ENCODE measurements at places on chromosomes 6 and 20.
A peak's percentile ranks its signal among the peaks of the same experiment; 100 is the strongest.

DNA sequence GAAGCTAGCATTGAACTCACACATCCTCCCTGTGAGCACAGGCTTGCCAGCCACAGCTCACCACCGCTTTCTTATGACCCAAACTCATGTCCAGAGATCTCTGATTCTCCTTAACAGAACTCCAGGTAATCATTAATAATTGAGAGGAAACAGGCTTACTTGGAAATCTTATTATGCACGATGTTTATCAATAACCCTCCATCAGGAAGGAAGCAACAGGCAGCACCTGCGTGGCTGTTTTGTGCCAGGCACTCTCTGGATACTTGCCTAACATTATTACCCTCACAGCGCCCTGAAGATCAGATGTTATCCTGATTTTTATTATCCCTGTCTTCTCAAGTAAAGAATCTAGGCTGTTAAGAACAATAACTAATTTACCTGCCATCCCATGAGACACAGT is 306.6 kb downstream of the PRKN start:
- DNase-seq, result no peak

DNA sequence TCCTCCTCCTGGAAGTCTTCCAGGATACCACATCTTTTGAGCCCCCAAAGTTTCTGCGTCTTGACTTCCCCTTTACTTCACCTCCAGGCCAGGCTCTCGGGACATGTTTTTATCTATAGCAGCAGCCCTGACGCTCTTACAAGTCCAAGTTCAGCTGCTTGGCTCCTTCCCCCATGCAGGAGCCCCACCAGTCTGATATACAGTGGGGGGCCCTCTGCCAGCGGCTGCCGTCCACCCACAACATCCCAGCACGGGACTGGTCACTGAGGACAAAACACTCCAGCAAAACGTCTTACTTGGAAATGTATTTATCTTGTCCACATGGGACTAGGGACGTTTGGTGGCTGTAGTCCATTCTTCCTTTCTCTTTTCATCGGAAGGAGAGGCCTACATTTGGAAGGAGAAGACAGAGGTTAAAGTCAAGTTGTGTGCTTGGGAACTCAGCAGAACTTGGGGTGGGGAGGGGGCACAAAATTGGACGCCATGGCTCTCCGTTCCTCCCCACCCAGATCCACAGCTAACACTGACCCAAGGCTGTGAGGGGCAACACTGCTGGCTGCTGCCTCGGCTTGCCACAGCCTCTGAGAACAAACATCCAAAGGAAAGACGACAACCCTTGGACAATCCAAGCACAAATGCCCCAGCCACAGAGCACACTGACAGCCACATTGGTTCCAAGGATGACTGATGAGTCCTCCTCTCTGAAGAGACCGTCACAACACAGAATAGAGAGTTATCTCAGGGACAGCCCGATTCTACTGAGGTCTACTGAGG is 79.2 kb downstream of the PRND start:
- no peak for DNase-seq

DNA sequence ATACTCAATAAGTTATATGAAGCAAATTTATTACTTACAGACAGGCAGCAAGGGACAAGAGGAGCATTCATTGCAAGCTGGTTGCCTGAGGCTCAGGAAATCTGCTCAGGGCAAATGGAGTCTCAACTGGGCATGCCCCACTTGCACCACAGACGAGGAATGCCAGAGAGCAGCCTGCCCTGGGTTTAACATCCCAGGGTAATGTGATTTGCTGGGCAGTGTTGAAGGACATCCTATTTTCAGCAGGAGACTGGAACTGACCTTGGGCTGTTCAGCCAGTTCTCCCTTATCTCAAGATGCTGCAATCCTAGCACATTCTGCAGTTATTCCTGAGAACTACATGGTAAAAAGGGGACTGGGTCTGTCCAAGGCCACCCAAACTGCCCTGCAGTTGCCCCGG is 3.8 kb upstream of the ENTPD6 start:
- no peak for DNase-seq

GRCh38 chr6:109360281-109360680 is 22.0 kb downstream of the CD164 start:
- no peak for DNase-seq

GRCh38 chr6:21935561-21936028 is 342.0 kb downstream of the SOX4 start:
- peak; percentile 54 for DNase-seq

DNA sequence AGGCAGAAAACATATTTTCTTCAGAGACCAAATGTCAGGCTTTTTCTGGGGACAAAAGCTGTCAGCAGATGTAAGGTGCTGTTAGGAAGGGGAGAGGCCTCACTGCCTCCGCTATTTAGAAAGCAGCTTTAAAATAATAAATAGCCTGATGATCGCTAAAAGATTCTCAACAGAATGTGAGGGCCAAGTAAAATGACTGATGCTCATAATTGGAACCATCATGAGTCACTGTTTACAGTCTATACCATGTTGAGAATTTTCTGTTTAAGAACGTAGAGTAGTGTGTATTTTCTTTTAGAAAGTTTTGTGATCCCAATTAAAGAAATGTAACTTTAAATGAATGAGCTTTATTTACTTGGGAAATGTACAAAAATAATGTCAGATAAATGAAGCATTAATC is 220.0 kb downstream of the CLIC5 start:
- DNase-seq, result no peak

DNA sequence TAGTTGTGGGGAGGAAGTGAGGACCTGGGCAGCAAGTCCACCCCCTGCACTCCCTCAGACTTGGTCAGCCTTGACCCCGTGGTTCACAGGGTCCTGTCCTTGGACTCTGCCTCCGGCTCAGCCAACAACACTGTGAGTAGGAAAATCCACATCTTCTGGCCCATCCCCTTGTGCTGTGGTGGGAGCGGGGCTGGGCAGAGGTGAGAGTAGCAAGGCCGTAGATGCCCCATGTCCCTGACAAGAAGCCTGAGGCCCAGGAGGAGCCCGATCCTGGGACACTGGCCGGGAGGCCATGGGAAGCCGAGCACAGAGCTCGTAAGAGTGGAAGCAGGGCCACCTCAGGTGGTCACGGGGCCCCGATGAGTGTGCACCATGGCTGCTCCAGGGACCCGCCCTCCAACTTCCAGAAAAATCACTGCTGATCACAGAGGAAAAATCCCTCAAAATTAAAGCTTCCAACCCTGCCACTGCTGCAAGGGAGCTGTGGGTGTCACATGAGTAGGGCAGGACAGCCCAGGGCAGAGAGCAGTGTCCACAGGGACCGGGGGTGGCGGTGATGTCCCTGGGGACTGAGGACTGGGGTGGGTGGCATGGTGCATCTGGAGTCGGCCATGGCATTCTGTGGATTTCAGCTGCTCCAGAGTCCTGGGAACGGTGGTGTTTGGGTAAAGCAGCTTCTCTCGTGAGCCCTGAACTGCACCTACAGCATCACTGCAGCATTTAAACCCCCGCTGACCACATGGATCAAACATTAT is 189.4 kb downstream of the DLL1 start:
- no peak for DNase-seq

GRCh38 chr6:73028893-73029450 is 196.3 kb downstream of the KHDC1L start:
- no peak for DNase-seq

DNA sequence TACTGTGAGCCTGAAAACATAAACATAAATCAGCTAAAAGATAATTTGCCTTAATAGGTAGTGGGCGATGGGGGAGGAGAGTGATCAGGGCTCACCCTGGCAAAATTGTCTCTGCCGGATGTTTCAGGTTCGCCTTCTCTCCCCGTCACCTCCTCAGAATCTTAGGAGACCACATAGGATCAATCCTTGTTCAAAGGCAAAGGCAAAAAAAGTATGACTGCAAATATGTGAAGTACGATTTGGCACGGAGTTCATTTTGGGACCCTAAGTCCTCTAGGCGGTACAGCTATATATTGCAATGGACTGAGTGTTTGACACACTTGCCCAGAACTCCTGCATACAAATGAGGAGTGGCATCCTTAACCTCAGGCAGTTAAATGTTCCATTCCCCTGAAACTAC is 649.2 kb upstream of the FLRT3 start:
- no peak for DNase-seq

- DNase-seq, result no peak
Observed at GRCh38 chr6:106086814-106087175, 659 bp downstream of the PRDM1 start.

DNA sequence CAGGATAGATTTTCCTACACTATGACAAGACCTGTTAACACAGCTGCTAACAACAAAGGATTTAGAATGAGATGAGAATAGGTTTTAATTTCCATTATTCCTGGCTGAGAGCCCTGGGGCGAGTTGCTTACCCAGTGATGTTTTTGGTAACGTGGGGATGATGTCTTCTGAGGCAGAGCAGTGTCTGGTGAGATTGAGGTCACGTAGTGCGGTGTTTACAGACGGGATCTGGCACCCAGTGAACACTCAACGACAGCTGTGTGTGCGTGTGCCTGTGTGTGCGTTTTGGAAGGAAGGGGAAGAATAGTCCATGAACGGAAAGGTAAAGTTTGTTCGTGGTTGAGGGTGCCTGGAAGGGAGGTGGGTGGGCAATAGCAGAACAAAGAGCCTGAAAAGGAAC is 384.7 kb downstream of the C6orf118 start:
- no peak for DNase-seq

DNA sequence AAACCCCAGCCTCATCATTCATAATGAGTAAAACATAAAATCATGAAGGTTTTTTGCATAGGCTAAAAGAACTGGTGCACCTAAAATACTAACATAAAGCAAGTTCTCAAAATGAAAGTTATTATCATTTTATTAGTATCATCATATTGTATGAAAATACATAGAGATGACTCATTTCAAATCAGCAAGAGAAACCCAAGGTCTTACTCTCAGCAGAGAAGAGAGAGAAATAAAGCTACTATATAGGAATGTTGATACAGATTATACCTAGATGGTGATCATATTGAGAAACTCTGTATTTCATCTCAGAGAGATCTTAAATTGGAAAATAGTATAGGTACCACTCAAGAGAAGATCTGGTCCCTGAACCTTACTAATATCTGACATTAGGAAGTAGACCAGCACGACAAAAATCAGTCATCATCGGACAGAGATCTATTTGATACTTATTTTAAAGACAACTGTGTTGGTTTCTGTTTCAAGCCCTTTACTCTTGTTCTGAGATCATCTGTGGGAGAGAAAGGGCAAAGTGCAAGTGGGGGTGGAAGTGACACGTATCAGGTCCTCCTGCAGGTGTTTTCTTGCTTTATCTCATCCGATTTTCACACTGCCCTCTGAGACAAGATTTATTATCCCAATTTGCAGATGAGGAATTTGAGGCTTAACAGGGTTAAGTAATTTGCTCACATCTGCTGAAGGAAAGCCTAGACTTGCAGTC is 532.3 kb downstream of the MAFB start:
- DNase-seq, result no peak

- no peak for DNase-seq
Observed at GRCh38 chr6:160285541-160286105, 27.0 kb upstream of the SLC22A2 start.

GRCh38 chr6:118598324-118598723 is 50.2 kb downstream of the PLN start:
- DNase-seq, result no peak

GRCh38 chr6:149259753-149260152 is 57.8 kb upstream of the TAB2 start:
- DNase-seq, result no peak

GRCh38 chr6:16523606-16524379 is 237.5 kb downstream of the ATXN1 start:
- no peak for DNase-seq

GRCh38 chr6:150394053-150394898 is 25.5 kb downstream of the IYD start:
- DNase-seq, result no peak

- no peak for DNase-seq
Observed at GRCh38 chr6:125554456-125554855, 195.0 kb upstream of the HEY2 start.

GRCh38 chr6:96836631-96837080 is 621 bp downstream of the GPR63 start:
- peak; percentile 59 for DNase-seq

DNA sequence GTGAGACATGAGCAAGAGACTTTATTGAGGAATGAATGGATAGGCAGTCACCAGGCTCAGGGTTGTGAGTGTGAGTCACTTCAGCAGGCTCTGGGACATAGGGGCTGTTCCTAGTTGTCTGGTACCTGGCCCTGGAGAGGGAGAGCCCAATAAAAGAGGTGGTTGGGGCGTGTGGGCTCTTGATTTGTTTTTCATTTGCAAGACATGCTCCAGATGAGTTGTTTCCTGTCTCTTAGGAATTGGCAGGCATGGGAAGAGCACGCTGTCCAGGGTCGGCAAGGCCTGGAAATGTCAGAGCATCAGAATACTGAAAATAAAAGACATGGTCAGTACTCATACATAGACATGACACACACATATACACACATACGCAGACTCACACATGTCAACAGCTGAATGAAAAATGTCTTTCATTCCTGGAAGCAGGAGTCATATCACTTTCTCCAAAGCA is 166.3 kb upstream of the SULF2 start:
- no peak for DNase-seq

DNA sequence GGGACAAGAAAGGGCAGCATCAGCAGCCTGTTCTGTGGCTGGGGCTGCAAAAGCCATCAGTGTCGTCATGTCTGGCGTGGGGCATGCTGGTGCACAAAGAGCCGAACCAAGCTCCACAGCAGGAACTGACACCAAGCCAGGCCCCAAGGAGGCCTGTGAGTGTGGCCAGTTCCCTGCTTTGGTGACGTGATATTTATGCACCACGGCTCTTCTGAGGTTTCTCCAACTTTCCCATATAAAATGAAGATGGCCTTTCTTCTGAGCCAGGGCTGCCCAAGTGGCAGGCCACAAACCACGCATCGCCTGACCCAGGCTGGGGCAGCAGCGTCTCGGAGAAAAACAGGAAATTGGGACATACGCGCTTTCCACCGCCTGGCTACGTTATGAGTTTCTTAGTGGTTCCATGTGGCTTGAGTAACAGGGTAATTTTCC is 109.9 kb downstream of the RIN2 start:
- no peak for DNase-seq

DNA sequence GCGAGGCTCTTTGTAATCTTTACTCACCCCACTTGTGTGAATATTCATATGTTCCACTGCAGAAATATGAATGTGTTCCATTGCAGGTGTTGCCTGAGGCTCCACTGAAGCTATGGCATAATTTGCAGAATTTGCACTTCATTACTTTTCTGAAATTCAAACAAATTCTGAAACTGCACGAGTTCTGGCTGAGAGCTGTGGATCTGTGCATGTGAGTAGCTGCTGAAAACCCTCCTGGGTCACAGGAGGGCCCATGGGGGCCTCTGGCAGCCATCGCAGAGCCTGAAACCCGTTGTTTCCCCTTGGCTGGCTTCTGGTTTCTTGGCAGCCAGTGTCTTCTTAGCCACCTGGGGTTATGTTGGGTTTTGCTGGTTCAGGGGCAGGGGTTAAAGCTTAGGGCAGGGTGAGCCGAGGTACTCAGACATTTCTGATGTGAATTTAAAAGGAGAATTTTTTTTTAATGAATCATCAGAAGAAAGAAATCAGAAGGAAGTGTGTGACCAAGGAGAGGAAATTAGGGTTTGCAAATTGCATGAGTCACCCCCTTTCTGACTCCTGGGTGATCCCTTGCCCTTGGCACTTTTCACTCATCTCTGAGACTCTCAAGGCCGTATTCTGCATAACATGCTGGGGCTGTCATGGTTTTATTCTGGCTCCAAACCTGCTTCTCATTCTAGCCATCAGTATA is 40.6 kb downstream of the TOX2 start:
- DNase-seq, result peak; percentile 77

- DNase-seq, result no peak
Observed at GRCh38 chr6:151257985-151258445, 18.2 kb downstream of the AKAP12 start.

All from DND-41 (cell line).